ENCODE measurements at places on chromosomes 4 and X. TPM values are rescaled to one million over a fixed set of nuclear protein-coding genes. Genes with fewer than 3 reads are reported as not detected.

GPRASP1 gene
- 13.2 TPM for total RNA-seq

DHX15 gene
- total RNA-seq, result 162 TPM

LRPAP1 gene
- total RNA-seq, result 68.1 TPM

CENPVL3 gene
- total RNA-seq, result not detected

IL1RAPL1 gene
- 0.24 TPM for total RNA-seq

GPR173 gene
- total RNA-seq, result not detected

CCSER1 gene
- total RNA-seq, result 14.7 TPM

FOXP3 gene
- total RNA-seq, result not detected

NOX1 gene
- 0.96 TPM for total RNA-seq

USP51 gene
- 0.96 TPM for total RNA-seq

RTL9 gene
- 2.2 TPM for total RNA-seq

RHOXF2B gene
- not detected for total RNA-seq

KLHL34 gene
- 0.48 TPM for total RNA-seq

HS3ST1 gene
- total RNA-seq, result 2.4 TPM

SPARCL1 gene
- 113 TPM for total RNA-seq

XAGE1B gene
- total RNA-seq, result 5.5 TPM

PPA2 gene
- total RNA-seq, result 48.2 TPM

MAGIX gene
- 0.24 TPM for total RNA-seq

AP1AR gene
- 40.2 TPM for total RNA-seq

COL4A5 gene
- total RNA-seq, result 144 TPM

Measured in umbilical cord (tissue), 2 donors.